ENCODE measurements at places on chromosomes 2 and 18. TPM values are rescaled to one million over a fixed set of nuclear protein-coding genes. Genes with fewer than 3 reads are reported as not detected.

The AOX1 gene
- total RNA-seq, result not detected

The CIDEA gene
- total RNA-seq, result not detected

The ALKAL2 gene
- 2.0 TPM for total RNA-seq

The SNTG2 gene
- total RNA-seq, result not detected

The FAM161A gene
- 0.88 TPM for total RNA-seq

The DIPK1C gene
- total RNA-seq, result not detected

The ARHGAP15 gene
- 165 TPM for total RNA-seq

The LMAN2L gene
- total RNA-seq, result 7.9 TPM

The CFC1B gene
- total RNA-seq, result not detected
